ENCODE measurements at places on chromosomes 4 and X. TPM values are rescaled to one million over a fixed set of nuclear protein-coding genes. Genes with fewer than 3 reads are reported as not detected.

DNA sequence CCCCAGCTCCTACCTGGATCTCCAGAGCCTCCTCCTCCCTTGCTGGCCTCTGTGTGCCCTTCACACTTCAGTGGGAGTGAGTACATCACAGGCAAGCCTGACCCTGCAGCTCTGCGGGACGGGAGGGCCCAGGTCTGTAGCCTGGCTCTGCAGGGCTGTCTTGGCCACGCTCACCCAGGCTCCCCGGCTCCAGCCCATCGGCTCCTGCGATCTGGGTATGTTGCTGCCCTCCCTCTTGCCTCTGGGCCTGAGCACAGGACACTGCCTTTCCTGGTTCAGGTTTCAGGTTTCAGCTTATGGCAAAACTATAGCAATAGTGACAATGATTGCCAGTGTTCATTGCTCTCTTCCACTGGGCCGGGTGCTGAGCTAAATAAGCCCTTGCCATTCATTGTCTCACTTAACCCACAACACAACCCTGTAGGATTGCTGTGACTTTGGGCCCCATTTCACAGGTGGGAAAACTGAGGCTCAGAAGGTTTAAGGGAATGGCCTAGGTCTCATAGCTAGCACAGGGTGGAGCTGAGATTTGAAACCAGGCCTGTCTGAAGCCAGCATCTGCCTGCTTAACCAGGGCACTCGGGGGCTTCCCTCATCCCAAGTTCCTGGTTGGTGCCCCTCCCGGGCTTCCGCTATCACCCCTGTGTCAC lies 44.6 kb upstream of the SORCS2 start:
- no peak for DNase-seq

POLN gene
- 3.3 TPM for total RNA-seq

DNA sequence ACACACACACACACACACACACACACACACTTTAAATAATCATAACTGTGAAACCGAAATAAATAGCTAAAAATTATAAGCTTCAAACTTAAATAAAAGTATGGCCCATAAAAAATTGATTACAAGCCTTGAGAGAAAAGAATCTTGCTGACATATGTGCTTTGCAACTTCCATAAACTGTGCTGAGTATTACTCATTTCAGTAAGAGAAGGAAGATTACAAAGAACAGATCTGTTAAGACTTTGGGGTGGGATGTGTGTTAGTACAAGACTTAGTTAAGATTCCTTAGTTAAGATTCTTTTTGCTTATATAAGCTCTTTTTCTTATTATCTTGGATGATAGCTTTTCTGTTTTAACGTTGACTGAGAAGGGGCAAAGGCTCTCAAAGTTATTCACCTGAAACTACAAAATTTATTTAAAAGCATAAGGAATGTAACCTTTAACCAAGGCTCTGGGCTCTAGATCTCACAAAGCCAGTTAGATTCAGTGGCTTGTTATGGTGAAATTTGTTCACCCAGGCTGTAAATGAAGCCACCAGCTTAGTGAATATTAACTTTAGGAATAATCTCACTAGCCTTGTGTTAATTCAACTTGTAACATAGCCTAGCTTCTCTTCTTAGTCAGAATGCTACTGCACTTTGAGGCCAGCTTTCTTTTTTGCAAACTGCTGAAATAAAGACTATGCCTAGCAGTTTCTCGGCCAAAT lies 58.2 kb downstream of the ARSJ start:
- DNase-seq, result no peak

DNA sequence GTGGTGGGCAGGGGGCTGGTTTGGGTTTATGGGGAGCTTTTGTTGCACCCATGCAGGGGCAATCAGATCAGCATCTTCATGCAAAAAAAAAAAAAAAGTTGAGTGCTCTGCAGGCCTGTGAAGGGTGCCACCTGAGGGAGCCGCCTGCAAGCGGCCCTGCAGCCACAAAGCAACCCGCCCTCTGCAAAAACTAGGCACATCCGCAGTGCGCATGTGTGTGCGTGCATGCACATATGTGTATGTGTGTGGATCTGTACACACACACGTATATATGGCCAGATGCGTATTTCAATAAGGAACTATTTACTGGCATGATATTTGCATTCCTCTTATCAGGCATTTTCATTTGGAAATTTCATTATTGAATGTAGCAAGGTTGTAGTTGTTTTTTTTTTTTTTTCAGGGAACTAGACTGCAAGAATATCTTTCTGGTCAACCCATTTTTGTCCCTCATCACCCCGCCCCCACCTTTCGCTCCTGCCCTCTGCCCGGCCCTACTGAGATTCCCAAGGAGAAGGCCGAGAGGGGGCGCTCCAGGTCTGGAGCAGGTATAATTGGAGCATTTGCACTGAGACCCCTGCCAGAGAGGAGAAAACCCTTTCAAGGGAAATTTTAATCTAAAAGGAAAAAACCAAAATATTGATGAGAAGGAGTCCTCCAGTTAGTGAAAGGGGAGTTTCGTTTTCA lies 18.1 kb downstream of the CCNQ start:
- DNase-seq, result no peak

GAGE12E gene
- not detected for total RNA-seq

GRCh38 chr4:123484291-123484926 lies 87.8 kb downstream of the SPRY1 start:
- DNase-seq, result no peak

DNA sequence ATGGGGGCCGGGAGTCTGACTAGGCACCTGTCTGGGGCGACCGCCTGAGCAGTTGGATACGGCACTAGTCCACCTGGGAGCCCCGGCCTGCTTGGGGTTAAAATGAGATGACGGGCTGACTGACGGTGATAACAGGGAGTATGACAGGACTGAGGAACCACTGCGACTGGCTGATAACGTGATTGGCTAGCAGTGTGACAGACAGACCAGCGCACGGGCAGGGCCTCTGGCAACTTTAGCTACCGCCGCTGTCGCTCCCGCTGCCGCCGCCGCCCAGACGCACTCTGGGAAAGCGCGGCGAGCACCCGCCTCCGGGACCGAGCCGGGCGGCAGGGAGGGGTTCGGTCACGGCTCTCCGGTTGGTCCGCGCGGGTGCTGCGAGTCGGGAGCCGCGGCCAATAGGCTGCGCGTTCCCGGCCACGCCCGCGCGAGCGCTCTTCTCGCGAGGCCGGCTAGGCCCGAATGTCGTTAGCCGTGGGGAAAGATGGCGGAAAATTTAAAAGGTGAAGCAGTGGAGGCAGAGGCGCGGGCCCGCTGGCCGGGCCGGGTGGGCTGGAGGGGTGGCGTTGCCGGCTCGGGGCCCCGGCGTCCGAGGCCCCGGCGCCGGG lies at the start of gene SUV39H1:
TSS of gene SUV39H1 (plus strand) at position 434 of the 608 bp plus-strand sequence. CDS start at position 485, 51 bp downstream.
- peak; percentile 90 for DNase-seq

GRCh38 chr4:97238956-97239666 lies 904.2 kb downstream of the STPG2 start:
- no peak for DNase-seq

- DNase-seq, result no peak
These were observed 9.5 kb downstream of the SLC38A5 start for GRCh38 chrX:48460606-48461005.

GRCh38 chr4:98162696-98163095 lies 19.4 kb upstream of the STPG2 start:
- no peak for DNase-seq

KLKB1 gene
- 0.67 TPM for total RNA-seq

GRCh38 chrX:69807400-69807799 lies 191.5 kb downstream of the EDA start:
- DNase-seq, result no peak

ADH1A gene
- total RNA-seq, result 1.4 TPM

NAP1L2 gene
- 3.3 TPM for total RNA-seq

HSFX1 gene
- 1.6 TPM for total RNA-seq

GRCh38 chr4:121989715-121990114 lies 37.9 kb upstream of the TRPC3 start:
- DNase-seq, result no peak

DNA sequence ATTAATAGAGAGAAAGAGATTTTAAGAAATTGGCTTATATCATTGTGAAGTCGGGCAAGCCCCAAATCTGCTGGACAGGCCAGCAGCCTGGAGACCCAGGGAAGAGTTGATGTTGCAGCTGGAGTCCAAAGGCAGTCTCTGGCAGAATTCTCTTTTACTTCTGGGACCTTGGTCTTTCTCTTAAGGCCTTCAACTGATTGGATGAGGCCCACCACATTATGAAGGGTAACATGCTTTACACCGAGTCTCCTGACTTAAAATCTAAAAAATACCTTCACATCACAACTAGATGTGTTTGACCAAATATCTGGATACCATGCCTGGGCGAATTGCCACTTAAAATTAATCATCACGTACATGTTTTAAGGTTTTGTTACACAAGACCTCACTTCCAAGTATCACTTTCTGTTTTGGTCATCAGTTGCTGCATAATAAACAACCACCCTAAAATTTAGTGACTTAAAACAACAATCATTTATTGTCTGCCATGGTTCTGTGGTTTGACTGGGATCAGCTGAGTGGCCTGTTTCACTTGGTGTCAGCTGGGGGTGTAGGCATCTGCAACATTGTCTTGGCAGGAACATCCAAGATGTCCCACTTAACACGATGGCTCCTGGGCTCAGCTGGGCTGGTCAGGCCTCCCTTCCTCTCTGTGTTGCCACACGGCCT lies 3.4 kb downstream of the CD38 start:
- no peak for DNase-seq

GRCh38 chrX:103658681-103659433 lies 27.6 kb downstream of the MORF4L2 start:
- DNase-seq, result no peak

DNA sequence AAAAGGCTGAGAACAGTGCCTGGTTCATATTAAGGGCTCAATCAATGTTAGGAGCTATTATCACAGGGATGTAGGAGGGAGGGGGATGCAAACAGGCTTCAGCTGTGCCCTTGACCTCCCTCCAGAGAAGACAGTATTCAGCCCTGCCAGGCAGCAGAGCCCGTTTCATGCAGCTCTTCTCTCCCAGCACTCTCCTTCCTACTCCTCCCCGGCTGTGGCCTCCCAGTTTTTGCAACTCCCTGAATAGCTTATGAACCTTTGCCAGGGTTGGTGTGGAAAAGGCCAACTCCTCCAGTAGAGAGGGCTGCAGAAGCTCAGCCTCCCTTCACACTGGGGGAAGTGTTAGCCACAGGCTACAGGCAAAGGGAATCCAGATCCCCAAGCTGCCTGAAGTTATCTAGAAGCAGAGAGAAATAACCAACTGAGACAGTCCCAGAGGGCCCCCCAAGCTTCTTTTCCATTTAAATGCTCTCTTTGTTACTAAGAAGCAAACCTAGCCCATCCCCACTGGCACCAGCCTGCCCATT lies 31.7 kb upstream of the APLN start:
- DNase-seq, result peak; percentile 67

- no peak for DNase-seq
These were observed 262.4 kb downstream of the MID1IP1 start for GRCh38 chrX:39063702-39064101.

DNA sequence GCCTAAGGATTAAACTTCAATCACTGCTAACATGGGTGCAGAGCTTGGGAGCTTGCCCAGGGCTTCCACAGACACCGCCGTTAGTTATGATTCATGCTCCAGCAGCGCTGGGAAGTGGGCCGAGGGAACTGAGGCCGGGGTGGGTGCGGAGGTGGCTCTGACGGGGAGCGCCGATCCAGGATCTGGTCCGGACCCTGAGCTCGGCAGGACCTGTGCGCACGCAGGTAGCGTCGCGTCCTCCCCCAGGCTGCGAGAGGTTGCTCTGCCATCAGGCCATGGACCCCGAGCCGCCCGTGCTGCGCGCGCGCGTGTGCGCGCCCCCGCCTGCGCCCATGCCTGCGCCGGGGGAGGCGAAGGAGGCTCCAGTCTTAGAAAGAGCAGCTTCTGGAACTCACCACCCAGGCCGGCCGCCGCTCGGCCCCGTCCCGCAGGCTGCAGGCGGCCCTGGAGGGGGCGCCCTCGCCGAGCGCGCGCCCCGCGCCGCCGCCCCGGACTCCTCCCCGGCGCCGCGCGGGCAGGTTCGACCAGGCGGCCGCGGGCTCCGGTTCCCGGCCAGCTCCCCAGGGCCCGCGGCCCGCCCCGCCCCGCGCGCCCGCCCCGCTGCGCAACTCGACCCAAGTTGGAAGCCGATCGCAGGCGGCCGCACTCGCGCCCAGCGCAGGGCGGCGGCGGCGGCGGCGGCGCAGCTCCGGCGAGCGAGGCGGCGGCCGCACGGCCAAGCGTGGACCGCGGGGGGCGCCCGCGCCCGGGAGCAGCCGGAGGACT lies 732 bp upstream of the ADRA2C start:
- DNase-seq, result peak; percentile 37

DNA sequence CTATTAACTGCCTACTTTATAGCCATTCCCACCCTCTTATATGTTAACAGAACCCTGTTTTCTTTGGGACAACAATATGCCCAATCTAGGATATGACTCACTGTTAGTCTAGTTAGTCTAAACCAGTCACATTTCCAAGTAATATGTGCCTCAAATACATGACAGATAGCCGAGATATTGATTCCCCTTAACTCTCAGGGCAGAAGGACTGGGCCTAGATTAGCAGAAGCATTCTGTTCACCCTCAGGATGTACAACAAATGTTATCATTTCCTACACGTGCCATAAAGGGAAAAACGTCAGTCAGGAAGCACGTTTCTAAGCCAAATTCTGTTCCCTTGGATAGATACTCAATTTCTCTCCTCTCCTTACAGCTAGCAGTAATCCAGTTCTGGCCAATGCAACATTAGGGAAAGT lies 114.1 kb downstream of the SLC10A7 start:
- DNase-seq, result peak; percentile 10

GRCh38 chrX:149825424-149825823 lies 43.7 kb downstream of the MAGEA9 start:
- peak; percentile 8 for DNase-seq

DNA sequence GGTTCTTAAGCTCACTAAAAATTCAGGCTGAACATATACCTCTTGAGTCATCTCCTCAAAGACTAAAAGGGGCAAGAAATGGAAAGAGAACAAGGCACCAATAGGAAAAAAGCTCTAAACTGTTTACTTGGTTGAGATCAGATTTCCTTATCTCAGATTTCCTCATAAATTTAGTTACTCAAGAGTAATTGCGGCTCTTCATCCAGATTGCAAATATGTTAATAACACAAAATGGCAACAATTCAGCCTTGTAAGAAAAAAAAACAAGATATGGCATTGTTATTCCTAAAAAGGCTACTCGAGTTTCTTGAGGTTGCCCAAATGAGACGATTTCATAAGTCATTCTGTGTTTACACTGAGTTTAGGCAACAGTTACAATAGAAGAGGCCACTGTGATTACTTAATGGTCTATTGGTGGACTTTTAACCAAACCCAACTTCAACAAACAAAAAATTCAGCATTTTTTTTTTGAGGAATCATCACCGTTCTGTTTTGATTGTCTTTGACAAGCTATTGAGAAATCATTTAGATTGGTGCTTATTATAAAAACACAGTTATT lies 97.9 kb upstream of the PDHA1 start:
- DNase-seq, result no peak

- no peak for DNase-seq
These were observed 175.6 kb downstream of the PPP3CA start for GRCh38 chr4:101171747-101172146.

DNA sequence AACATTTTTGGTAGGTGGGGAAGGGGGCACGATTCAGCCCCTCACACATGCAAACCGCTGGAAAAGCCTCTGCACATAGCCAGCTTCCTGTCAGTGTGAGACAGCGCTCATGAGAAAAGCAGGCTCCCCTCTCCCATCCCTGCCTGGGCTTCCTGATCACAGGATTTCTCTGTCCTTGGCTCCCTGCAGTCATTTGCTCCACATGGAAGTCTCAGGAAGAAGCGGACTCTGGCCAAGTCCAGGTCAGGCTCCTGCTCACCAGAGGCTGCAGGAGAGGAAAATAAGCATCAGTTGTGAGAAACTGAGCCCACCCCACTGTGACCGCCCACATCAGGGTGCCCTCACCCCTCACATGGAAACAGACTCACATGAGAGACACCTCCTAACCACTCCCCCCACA lies 664.3 kb upstream of the TENM3 start:
- no peak for DNase-seq

GRCh38 chrX:73817393-73818199 lies 254.6 kb downstream of the CHIC1 start:
- DNase-seq, result no peak

- no peak for DNase-seq
These were observed 47.6 kb downstream of the HAND2 start for GRCh38 chr4:173482330-173482931.

Data from lung (tissue), 17 donors.